ENCODE measurements at places on chromosomes 5 and 9.
A peak's percentile ranks its signal among the peaks of the same experiment; 100 is the strongest.

DNA sequence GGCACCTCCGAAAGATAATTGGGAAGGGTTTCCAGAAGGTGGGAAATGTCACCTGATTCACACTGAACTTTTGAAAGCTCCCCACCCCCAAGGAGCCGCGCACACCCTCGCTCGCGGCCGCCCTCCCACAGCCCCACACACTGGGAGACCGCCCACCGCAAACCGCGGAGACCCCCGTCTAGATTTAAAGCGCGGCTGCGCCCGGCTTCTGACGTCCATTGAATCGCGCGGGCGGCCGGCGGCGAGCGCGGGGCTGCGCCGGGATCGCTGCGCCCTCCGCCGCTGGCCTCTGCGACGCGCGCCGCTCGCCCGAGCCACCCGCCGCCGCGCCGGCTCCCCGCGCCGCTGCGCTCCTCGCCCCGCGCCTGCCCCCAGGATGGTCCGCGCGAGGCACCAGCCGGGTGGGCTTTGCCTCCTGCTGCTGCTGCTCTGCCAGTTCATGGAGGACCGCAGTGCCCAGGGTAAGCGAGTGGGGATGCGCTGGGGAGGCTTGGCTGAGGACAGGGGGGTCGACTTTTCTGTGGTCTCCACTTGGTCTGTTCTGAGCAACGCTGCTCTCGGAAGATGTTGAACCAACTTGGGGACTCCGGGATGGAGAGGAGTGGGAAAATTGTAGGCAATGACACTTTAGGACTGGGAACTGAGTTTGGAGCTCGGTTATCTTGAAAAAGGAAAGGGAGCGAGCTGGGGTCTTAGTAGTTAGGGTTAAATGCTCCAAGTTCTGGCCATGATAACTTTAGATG, at the start of gene FST:
Gene FST (plus strand): TSS at position 214 of the 743 bp plus-strand sequence. CDS start 163 bp downstream, at position 377.
- DNase-seq, result peak; percentile 38

DNA sequence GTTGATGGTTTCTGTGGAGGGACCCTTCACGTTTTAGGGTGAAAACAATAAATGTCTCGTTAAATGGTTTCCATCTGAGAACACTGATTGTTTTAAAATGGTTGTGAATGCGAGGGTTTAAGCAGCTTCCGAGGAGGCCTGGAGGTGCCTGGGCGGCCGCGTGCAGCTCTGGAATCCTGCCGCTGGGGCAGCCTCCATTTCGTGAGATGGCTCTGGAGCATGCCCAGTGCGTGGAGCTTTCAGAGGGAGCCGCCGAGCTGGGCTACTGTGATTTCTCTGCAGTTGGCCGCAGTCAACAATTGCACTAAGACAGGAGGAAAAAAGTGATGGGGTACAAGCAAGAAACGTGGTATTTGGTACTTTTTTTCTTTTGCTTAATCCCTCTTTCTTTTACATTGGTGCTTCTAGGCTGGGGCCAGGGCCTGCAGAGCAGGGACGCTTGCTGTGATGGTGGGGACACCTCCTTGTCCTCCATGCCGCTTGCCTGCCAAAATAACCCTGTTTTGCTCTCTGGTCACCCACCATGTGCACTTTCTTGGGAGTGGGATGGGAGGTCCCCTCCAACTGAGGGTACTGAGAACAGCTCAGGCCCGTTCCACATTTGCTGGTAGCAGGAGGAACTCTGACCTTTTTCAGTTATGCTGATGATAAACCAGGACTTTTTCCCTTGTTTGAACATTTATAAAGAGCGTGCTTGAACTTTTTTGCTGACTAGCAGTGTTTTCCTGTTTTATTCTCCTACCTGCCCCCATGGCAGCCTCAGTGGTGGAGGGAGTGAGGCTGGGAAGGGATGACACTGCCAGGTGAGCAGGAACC, 47.1 kb downstream of the EHMT1 start:
- DNase-seq, result no peak

GRCh38 chr5:98604721-98605425, 168.6 kb upstream of the RGMB start:
- no peak for DNase-seq

- DNase-seq, result no peak
These were observed 204.8 kb upstream of the MEF2C start for GRCh38 chr5:89087551-89088318.

DNA sequence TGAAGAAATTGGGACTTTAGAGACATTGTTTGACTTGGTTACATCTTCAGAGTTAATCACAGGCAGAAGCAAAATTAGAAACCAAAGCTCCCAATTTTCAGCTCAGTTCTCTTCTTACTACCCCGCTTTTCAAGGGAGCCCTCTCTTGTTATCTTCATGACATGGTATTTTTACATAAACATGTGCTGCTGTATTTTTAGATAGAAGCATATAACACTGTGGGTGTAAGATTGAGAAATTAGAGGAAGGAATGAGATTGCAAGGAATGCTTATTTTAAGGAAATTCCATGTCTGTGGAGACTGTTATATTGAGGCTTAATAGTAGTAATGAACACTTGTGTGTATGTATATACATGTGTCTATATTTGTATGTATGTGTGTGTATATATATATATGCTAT, 401.6 kb downstream of the TMEM232 start:
- no peak for DNase-seq

DNA sequence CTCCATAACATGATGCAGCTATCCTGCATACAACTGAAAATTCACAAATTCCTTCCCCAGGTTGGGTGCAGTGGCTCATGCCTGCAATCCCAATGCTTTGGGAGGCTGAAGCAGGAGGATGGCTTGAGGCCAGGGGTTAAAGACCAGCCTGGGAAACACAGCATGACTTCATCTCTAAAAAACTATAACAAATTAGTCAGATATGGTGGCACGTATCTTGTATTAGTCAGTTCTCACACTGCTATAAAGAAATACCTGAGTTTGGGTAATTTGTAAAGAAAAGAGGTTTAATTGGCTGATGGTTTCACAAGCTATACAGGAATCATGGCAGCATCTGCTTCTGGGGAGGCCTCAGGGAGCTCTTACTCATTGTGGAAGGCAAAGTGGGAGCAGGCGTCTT, 56.4 kb upstream of the DAPK1 start:
- no peak for DNase-seq

DNA sequence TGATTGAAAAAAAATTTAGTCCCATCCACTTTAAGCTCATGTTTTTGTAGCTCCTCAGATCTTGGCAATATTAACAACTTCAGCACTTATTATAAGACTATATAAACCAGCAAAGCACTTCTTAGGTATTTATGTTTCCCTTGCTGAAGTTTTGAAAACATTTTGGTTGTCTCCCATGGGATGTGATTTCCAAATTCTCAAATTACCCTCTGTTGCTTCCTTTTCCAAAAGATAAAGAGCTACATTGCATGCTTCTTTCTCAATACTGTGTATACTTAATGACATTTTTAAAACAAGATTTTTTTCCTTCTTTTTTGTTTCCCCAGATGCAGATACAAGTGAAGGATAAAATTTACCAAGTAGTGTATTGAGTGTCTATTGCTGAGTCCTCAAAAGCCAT, 567.1 kb downstream of the CSNK1G3 start:
- DNase-seq, result no peak

- no peak for DNase-seq
These were observed 397.4 kb upstream of the MEF2C start for GRCh38 chr5:89280103-89281037.

GRCh38 chr9:84940294-84940693, 270.8 kb downstream of the NTRK2 start:
- DNase-seq, result no peak

DNA sequence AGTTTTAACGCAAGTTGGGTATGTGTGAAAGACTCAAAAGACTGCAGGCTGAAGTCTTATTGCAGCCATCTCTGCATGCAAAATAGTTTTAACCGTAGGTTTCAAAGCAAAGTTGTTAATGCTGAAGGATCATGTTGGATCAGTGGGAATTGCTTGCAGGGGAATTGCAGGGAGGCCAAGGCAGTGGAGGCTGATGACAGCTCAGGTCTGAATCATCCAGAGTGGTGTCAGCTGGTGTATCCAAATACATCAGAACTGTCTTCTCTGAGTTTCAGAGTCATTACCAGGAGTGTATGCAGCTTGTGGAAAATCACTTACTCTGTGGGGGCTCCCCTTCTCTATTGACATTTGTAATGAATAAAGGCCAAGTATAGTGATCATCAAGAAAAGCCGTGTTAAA, 435.7 kb downstream of the SH3GL2 start:
- no peak for DNase-seq

DNA sequence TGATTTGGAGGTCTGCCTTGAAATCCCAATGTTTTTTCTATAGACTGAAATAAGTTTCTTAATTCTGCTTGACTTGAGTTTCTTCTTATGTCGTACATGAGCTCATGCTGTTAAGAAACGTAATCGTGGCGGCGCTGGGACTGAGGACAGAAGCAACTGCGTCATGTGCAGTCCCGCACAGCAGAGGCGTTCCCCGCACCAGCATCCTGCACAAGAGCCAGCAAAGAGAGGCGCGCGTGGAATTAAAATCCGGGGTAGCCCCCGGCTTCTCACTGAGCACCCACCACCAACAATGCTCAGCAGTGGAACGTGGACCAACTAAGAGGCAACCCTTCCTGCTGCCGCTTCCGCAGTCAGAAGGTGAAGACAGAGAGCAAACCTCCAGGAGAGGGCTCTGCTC, 496.2 kb upstream of the ADAMTS16 start:
- no peak for DNase-seq

- DNase-seq, result no peak
These were observed 298.2 kb downstream of the KIF4B start for GRCh38 chr5:155311721-155312120.

GRCh38 chr5:55969956-55970355, 24.8 kb downstream of the IL6ST start:
- DNase-seq, result no peak

DNA sequence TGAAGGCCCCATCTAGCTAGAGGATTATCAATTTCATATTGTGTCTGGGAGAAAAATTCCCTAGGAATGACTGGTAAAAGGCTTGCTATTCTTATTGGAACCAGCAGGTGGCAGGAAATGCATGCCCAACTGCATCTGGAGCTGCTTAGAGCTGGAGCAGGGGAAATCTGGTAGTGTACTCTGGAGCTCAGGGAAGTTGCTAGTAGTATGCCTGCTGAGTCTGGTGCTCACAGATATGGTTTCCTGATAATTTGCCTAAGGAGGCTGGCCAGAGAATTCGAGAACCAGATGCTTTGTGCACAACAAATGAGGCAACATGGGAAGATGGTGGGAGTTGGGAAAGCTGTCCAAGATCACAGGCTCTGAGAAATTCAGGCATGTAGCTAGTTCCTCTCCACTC, 53.7 kb downstream of the G3BP1 start:
- DNase-seq, result no peak

DNA sequence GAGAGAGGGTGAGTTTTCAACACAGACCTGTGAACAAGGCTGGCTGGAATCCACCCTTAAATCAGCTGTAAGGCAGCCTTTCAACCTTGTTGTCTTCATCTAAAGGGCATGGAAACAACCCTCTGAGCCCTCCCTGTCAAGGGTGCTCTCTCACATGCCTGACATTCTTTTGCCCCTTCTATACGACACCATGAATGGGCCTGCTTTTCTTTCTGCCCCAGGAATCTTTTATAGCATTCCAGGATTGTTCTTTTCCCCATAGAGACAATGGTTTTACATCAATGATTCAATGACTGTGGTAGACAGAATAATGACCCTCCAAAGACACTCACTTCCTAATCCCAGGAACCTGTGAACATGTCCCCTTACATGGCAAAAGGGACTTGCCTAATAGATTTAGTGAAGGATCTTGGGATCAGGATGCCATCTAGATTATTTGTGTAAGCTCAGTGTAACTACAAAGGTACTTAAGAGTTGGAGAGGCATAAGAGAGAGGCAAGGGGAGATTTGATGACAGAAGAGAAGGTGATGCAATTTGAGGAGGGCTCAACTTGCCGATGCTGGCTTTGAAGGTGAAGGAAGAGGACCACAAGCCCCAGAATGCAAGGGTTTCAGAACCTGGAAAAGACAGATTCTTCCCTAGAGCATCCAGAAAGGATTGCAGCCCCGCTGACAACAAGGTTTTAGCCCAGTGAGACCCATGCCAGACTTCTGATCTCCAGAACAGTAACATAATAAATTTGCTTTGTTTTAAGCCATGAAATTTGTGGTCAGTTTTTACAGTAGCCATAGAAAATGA, 29.2 kb upstream of the HMHB1 start:
- no peak for DNase-seq

DNA sequence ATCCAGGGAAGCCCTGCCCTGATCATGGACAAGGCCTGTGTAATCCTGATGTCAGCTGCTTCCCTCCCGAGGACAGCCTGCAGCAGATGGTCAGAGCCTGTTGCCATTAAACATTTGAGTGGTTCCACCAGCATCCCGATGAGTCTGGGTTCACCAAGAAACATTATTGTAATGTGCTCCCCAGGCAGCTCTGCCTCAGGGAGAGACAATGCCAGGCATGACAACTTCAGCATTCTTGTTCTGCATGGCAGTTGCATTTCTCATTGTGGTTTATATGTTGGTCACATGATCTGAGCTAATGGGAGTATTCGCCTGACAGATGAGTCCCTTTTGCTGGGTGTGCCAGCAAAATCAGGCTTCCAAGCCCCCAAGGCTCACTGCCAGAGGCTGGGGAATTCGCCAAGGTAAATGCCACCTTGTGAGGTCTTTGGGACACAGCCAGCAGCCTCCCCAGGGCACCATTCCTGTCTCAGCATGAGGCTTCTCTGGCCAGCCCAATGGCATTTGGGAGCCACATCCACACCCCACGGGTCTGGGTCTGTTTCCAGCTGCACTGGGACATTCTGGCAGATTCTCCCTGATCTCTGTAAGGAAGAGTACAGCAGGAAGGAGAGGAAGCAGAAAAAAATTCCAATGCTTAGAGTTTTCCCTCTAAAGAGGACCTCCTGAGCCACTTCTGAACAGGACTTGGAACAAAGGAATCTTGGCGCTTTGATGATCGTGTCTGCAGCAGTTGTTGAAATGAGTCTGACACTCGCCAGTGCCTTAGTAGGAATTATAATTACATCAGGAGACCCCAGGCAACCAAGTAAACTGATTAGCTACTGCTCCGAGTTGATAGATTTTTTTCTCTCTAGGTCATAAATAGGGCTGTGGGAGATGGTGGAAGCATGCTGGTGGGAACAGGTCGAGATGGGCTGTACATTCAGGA, 18.7 kb downstream of the KCNIP1 start:
- no peak for DNase-seq

DNA sequence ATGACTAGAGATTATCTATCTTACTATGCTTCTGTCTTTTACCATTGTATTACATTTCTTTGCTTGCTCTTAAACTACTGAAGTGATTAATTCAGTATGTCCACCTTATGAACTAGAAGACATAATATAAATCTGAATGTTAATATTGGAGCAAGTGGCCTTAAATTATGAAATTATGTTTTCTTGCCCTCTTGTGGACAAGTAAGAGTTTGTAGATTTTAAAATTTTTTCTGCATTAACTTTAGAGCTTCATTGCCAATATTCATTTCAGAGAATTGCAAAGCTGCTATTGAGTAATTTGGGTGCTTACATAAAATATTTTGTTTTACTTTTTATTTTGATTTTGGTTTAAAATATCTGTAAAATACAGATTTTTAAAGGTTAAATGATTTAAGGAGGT, 55.3 kb downstream of the RANBP17 start:
- DNase-seq, result no peak

All from activated T-cell treated with anti-CD3 and anti-CD28 coated beads, Interleukin-2, amount 50 U/mL, for 48 hours (primary cell).